ENCODE measurements at places on chromosomes 2 and 18.

- DNase-seq, result no peak
Measured at GRCh38 chr2:185316383-185316782, 422.2 kb upstream of the FSIP2 start.

GRCh38 chr2:188734691-188735090, 239.5 kb upstream of the COL3A1 start:
- DNase-seq, result no peak

DNA sequence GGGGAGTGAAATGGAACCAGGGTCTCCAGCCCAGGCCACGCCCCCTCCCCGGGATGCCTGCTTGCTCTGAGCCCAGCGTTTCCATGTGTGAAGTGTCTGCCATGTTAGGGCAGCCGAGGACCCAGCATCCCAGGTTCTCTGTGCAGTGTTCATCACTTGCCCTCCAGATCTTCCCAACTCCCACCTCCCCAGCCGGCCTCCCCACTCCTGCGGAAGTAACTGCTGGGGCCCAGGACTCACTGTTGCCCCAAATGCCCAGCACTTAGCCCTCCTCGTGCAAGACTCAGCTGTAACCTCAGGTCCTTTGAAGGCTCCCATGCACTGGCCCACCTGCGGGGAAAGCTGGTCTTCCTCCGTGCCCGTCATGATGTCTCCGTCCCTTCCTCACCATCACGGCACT, 9.7 kb upstream of the PXDN start:
- no peak for DNase-seq

DNA sequence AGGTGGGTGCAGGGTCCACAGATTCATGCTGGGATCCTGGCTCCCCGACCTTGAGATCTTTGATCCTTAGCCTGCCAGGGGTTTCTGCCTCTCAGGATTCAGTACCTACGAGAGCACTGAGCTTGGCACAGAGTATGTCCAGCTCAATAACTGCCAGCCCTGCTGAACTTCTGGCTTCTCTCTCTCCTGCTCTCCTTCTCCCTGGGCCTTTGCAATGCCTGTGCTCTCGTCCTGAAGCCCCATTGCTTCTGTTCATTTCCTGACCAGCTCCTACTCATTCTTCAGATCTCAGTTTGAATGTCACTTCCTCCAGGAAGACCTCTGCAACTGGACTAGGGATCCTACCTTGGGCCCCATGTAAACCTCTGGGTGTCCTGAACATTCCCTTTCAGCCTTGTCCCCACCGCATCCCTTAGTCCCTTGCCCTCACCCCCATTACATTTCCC, 113.8 kb upstream of the HAAO start:
- no peak for DNase-seq

DNA sequence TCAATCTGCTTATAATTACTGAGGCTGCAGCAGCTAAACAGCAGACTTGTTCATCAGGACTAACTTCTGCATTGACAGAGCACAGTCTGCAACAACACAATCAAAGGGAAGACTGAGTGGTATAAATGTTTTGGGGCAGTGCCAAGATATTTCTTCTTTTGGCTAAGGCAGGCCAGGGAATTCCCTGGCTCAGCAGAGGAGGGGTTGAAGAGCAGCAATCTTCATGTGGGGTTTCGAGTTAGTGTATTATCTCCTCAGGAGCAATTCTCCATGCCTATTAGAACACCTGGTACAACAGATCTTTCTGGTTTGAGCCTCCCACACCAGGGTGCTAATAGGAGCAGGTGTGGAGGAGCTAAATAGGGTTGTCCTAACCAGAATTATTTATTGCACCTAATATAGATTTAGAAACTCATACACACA, 103.0 kb upstream of the STK17B start:
- no peak for DNase-seq

DNA sequence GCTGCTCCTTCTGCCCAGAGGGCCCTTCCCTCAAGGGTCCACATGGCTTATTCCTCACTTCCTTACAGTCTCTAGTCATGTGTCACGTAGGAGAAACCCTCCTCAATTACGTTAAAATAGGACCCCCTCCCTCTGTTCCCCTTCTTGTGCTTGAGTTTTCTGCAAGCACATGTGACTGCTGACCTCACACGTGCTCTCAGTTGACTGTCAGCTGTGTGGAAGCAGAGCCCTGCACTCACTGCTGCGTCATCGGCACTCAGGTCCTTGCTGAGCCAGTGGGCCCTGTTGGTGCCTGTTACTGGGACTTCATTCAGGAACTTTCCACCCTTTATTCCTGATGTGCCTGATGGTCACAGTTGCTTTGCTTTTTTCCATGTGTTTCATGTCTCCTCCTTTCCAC, 11.1 kb downstream of the ATG16L1 start:
- DNase-seq, result no peak

GRCh38 chr2:217092710-217093379, 233.0 kb upstream of the TNP1 start:
- no peak for DNase-seq

- no peak for DNase-seq
Measured at GRCh38 chr2:14932285-14932684, 299.8 kb downstream of the LRATD1 start.

DNA sequence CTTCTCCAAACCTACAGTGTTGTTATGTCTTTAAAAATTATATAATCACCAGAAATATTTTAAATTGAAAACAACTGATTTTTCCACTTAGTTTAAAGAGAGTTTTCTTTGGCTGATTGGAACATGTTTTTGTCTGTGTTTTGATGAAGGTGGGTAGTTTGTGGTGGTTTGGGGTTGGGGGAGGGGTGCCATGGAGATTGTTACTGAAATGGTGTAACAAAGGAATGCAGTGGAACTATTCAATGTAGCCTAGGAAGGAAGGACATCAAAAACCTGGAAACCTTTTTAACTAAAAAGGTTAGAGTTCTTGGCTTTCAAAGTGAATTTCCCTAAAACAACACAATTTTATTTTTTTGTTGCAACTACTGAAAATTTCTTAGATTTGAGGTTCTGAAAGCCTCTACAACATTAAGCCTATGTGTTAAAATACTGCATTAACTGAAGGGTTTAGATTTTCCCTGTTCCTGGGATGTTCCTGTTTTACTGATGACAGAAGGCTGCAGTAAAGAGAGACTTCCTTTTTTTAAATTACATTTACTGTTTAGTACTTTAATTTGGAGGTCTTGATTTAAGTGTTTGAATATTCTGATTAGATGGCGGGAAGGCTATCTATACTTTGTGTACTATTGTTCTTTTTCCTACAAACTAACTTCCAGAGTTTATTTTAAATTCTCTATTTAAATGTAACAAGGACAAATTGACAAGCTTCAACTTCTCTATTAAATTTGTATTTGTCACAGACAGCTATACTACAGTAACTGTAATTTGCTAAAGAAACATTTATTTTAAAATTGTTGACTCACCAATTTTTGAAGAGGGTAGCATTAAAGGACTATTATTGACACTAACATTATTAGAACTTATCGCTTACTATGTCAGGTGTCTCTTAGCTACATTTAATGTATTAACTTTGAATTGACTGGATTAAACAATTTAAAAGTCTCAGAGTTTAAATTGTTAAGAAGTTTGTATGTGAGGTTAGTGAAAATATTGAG, 87.7 kb downstream of the LIMS1 start:
- DNase-seq, result no peak

DNA sequence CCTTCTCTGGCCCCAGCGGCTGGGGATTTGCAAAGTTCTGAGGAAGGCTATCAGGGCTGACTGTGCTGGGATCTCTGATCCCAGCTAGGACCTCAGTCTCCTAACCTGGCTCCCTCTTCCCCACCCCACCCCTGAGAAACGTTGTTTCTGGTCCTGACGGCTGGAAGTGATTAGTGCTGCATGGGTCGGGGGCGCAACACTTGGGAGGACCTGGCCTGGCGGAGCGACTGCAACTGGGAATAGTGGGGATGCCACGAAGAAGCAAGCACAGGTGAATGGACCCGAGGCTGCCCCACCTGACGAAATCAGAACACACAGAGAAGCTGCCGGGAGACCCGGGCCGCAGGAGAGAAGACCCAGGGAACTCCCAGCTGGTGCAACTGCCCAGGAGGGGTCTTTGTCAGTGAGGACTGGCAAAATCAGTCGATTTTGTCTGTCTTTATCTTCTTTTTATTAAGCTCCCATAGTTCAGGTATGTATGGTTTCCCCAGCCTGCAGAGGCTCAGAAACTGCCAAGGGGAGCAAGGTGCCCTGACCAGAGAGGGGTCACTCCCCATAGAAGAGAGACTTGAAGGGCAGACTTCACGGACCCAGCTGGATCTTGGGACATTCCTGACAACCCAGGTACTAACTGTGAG, 656 bp upstream of the LBX2 start:
- DNase-seq, result no peak

- DNase-seq, result no peak
Measured at GRCh38 chr2:102229141-102229769, 42.4 kb downstream of the IL1RL2 start.

- no peak for DNase-seq
Measured at GRCh38 chr2:126518196-126518595, 137.8 kb upstream of the GYPC start.

GRCh38 chr2:18991177-18992168, 366.9 kb downstream of the OSR1 start:
- DNase-seq, result no peak

- DNase-seq, result no peak
Measured at GRCh38 chr2:3121601-3122000, 256.0 kb downstream of the EIPR1 start.

- DNase-seq, result no peak
Measured at GRCh38 chr18:10376731-10377130, 77.7 kb upstream of the APCDD1 start.

GRCh38 chr2:85179541-85179940, 46.3 kb downstream of the TCF7L1 start:
- no peak for DNase-seq

- no peak for DNase-seq
Measured at GRCh38 chr2:224190936-224191270, 151.8 kb upstream of the SERPINE2 start.

- no peak for DNase-seq
Measured at GRCh38 chr2:15674637-15675455, 83.2 kb downstream of the DDX1 start.

DNA sequence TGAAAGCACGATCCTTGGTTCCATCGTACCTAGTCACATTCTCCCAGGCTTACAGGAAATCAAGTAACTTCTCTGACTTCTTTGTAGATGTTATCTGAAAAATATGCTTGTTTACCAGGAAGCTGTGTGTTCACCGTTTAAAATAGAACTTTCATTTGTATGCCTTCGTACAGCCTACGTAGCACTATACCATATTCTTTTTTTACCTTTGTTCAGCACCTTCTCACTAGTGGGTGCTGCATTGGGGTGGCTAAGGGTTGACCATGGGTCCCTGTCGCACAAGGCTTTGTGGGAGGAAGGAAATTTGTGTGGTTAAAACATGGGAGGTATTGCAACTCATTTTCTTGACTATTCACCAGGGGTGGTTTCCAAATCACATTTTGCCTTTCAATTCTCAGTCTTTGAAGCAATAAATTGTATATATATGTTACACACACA, 16.6 kb downstream of the MALT1 start:
- peak; percentile 34 for DNase-seq

DNA sequence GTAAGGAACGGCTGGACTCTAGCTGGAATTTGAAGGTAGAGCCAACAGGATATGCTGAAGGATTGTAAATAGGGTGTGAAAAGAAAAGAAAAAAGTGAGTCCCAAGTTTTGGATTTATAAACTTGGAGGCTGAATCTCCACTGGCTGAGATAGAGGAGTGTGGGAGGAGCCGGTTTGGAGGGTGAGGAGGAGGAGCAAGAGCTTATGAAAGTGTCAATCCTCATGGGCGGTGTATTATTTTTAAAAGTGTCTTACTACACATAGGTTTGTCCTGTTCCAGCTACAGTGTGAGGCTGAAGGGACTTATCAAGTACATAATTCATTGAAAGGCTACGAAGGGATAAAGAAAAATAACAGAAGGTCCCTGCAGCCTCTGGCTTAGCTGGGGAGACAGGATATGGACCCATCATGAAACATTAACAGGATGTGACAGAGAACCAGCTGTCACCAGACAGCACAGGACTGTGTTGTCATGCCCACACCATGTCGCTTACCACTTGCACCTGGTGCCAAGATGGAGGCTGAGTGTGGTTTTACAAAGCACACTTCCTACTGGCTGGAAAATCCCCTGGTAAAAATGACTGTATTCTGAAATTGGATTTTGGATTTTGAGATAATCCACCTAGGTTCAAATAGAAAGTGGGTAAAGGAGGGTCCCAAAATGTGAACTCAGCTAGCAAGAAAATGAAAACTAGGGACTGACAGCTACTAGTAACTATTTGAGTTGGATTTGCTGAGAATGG, 2.5 kb upstream of the MREG start:
- DNase-seq, result no peak

- DNase-seq, result no peak
Measured at GRCh38 chr2:37080689-37081088, 3.5 kb downstream of the HEATR5B start.

DNA sequence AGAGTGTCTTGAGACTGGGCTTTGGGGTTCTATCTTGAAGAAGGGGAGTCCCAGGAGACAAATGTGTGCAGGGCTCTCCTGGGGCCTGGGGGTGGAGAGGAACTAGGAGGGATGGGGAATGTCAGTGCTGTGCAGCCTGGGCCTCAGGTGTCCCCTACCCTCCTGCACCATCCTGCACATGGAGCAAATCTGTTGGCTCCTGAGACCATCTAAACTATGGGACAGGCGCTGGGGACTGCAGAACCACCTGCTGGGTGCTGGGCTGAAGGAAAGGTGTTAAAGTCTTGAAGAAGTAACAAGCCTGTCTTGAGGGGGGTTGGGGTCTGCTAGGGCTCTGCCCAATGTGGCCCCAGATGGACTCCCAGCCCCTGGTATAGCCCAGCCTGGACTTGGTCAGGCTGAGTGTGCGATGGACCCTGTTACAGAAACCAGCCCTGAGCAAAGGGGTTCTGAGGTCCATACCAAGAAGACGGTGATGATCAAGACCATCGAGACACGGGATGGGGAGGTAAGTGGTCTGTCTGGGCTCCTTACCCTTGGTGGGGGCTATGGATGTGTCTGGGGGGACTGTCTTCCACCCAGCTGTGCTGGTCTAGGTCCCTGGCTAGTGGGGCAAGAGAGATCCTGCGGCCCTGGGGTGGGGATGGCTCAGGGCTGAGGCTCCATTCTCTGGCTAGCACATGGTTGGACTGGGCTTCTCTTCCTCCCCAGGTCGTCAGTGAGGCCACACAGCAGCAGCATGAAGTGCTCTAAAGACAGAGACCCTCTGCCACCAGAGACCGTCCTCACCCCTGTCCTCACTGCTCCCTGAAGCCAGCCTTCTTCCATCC, 7.3 kb downstream of the DES start:
- DNase-seq, result no peak

DNA sequence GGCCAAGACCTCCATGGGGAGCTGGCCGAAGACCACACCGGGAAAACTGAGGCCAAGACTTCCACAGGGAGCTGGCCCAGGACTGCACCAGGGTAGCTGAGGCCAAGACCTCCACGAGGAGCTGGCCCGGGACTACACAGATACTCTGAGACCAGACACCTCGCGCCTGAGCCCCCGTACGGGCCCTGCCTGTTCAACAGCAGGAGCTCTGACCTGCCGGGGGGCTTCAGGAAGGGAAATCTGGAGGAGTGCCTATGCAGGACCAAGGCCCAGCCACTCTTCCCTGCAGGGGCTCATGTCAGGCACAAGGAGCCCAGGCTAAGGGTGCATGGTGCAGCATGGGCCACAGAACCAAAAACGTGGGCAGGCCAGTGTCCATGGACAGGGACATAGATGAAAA, 151.6 kb downstream of the TMEM18 start:
- no peak for DNase-seq
